ENCODE measurements at places on chromosomes 13 and 19. TPM values are rescaled to one million over a fixed set of nuclear protein-coding genes. Genes with fewer than 3 reads are reported as not detected.

The PIN1 gene
- 79.9 TPM for total RNA-seq

DNA sequence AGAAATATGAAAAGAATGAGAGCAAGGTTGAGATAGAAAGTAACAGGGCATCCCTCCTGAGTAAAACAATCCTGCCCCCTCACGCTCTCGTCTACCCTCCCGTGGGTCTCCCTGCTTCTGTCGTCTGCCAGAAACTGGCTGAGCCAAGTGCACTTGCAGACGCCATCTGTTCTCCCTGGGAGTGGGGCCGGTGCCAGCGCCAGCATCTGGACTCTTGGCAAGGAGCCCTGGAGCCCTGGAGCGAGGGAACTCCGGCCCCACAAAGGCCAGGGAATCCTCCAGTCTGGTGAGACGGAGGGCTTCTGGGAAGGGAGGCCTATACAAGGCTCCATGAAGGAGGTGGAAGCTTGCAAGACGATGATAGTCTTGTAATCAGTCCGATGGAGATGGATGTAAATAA is 2.3 kb upstream of the TMEM91 start:
- peaks cover 2% of the 10 kb centered on the region for H3K36me3 ChIP-seq
- no peak overlapping the region for H3K27ac ChIP-seq
- H3K27me3 ChIP-seq, result no peaks in the 10 kb centered on the region
- DNase-seq, result no peak
- no peak overlapping the region for H3K4me3 ChIP-seq

GRCh38 chr19:41666075-41666474 is 22.0 kb downstream of the CEACAM7 start:
- no peak for DNase-seq
- no peaks in the 10 kb centered on the region for H3K4me1 ChIP-seq
- H3K27me3 ChIP-seq, result peaks cover 26% of the 10 kb centered on the region
- H3K4me3 ChIP-seq, result no peak overlapping the region

DNA sequence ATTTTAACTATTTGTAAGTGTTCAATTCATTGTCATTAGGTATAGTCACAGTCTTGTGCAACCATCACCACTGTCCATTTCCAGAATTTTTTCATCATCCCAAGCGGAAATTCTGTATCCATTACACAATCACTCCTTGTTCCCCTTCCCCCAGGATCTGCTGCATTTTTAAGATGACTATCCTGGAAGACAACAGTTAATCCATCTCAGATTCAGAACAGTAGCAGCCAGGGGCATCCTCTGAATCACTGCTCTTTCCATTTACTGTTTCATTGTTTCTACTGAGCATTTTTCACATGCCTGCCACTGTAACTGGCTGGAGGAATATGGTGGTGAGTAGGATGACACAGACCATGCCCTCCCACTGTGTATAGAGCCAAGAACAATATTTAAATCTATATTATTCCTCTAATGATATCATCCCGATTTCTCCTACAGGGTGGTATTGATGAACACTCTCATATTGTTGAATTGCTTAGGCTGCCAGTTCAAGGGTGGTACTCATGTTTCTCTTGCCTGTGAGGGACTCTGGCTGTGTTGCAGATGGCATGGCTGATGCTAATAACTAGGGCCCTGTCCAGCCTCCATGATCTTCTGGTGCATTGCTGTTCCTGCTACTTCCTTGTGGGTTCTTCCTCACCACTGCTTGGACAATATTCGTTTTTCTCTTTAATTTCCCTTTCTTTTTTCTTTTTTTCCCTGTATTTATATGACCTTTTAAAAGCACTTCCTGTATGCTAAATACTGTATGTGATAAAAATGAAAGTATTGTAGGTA is 59.0 kb downstream of the WDFY2 start:
- no peaks in the 10 kb centered on the region for H3K27me3 ChIP-seq
- H3K4me3 ChIP-seq, result no peak overlapping the region
- no peak for DNase-seq
- peaks cover 5% of the 10 kb centered on the region for H3K36me3 ChIP-seq
- peak overlapping the region; percentile 68 for H3K27ac ChIP-seq

DNA sequence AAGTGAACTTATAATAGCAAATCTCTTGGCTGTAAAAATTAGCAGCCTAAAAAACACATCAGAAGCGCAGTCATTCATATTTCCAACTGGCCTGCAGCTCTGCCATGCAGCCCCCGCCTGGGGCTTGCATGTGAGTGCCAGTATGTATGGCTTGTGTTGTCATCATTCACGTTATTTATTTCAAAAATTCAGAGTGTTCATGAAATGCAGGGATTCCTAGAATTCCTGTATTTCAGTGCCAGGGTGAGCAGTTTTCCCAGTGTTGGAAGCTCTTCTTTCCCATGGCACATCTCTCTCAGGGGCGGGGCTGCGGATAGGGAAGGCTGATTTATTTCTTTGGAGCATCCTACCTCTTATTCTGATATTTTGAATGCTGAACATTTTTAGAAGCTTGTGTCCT is 234.6 kb downstream of the FGF9 start:
- no peaks in the 10 kb centered on the region for H3K27me3 ChIP-seq
- no peaks in the 10 kb centered on the region for H3K36me3 ChIP-seq
- H3K27ac ChIP-seq, result no peak overlapping the region
- no peak for DNase-seq
- no peak overlapping the region for H3K4me3 ChIP-seq

GRCh38 chr13:26325876-26326275 is 71.9 kb downstream of the CDK8 start:
- peaks cover 60% of the 10 kb centered on the region for H3K4me1 ChIP-seq
- no peak for DNase-seq
- peaks cover 5% of the 10 kb centered on the region for H3K36me3 ChIP-seq
- H3K27me3 ChIP-seq, result no peaks in the 10 kb centered on the region
- H3K4me3 ChIP-seq, result no peak overlapping the region
- H3K27ac ChIP-seq, result peak overlapping the region; percentile 33

DNA sequence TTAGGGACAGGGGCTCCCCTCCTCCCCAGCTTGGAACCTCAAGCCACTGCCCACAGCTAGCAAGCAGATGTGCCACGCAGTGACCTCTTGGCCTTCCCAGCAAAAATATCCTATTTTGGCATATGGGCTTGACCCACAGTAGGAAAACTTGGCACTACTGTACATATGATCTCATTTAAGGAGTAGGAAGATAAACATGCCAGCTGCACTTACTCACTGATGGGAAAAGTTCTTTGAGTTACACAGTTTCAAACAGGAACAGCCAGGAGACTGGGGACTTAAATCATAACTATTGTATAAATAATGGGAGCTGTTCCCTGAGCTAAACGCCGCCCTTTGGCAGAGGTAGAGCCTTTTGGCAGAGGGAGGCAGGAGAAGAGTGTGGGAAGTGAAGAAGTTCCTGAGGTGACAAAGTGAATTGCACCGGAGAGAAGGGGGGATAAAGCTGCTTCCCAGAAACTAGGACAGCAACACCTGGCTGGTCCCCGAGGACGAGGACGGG is 6.1 kb downstream of the SACS start:
- H3K4me1 ChIP-seq, result peaks cover 6% of the 10 kb centered on the region
- no peak overlapping the region for H3K27ac ChIP-seq
- H3K27me3 ChIP-seq, result peaks cover 13% of the 10 kb centered on the region
- H3K4me3 ChIP-seq, result no peak overlapping the region
- DNase-seq, result no peak

The POU2F2 gene
- total RNA-seq, result 40.7 TPM

DNA sequence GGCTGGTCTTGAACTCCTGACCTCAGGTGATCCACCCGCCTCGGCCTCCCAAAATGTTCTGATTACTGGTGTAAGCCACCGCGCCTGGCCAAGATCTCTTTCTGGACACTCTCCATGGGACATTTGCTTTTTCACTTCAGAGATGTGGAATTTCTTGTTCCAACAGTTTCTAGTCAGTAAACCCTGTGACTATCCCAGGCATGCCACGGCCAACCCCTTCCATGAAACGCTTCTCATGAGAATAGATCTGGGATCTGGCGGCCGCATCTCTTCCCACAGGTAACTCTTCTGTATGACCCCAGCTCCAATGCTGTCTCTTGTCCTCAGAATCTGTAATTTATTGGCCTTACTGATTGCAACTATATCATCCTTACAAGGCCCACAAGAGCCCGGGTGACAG is 16.2 kb downstream of the PLPP2 start:
- peaks cover 29% of the 10 kb centered on the region for H3K27me3 ChIP-seq
- no peak overlapping the region for H3K4me3 ChIP-seq

The TDRD12 gene
- total RNA-seq, result 0.13 TPM

DNA sequence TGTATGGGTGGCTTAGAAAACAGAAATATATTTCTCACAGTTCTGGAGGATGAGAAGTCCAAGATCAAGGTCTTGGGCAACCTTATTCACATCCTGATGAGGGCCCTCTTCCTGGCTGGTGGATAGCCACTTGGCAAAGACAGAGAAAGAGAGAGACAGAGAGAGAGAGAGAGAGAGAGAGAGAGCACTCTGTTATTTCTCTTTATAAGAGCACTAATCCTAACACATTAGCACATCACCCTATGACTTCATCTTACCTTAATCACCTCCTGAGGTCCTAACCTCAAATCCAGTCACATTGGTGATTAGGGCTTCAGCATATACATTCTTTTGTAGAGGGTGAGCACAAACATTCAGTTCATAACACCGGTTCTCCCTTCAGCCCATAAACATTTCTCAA is 430.3 kb downstream of the EFNB2 start:
- H3K27me3 ChIP-seq, result no peaks in the 10 kb centered on the region
- no peaks in the 10 kb centered on the region for H3K4me1 ChIP-seq
- H3K27ac ChIP-seq, result no peak overlapping the region
- no peak for DNase-seq
- H3K36me3 ChIP-seq, result no peaks in the 10 kb centered on the region
- H3K4me3 ChIP-seq, result no peak overlapping the region

- H3K4me3 ChIP-seq, result no peak overlapping the region
- H3K27ac ChIP-seq, result no peak overlapping the region
- no peaks in the 10 kb centered on the region for H3K4me1 ChIP-seq
These were observed 5.8 kb downstream of the CHST8 start for GRCh38 chr19:33627526-33627925.

The ZIK1 gene
- total RNA-seq, result 6.5 TPM

The ZNF554 gene
- total RNA-seq, result 0.83 TPM

- H3K4me1 ChIP-seq, result peaks cover 82% of the 10 kb centered on the region
- H3K27me3 ChIP-seq, result no peaks in the 10 kb centered on the region
- DNase-seq, result no peak
- peak overlapping the region; percentile 82 for H3K27ac ChIP-seq
These were observed 41.7 kb downstream of the VWA8 start for GRCh38 chr13:41919031-41919740.

The ATCAY gene
- not detected for total RNA-seq

DNA sequence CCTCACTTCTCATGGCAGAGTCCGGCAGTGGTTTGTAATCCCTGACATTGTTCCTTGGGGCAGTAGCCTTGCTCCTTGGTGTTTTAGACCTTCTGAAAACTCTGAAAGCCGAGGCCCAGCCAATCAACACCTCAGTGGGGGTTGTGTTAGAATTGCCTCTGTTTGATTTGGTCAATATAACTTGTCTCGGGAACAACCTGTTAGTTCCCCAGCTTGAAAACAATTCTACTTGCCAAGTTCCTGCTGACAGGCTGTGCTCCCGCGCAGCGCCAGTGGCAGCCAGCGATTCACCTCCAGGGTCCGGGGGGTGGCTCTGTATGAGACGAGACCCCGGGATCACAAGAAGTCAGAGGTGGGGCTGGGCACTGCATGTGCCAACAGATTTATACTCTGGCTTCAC is 81.4 kb upstream of the MEDAG start:
- no peak overlapping the region for H3K27ac ChIP-seq
- peaks cover 7% of the 10 kb centered on the region for H3K27me3 ChIP-seq
- no peaks in the 10 kb centered on the region for H3K36me3 ChIP-seq
- H3K4me3 ChIP-seq, result no peak overlapping the region
- no peaks in the 10 kb centered on the region for H3K4me1 ChIP-seq

DNA sequence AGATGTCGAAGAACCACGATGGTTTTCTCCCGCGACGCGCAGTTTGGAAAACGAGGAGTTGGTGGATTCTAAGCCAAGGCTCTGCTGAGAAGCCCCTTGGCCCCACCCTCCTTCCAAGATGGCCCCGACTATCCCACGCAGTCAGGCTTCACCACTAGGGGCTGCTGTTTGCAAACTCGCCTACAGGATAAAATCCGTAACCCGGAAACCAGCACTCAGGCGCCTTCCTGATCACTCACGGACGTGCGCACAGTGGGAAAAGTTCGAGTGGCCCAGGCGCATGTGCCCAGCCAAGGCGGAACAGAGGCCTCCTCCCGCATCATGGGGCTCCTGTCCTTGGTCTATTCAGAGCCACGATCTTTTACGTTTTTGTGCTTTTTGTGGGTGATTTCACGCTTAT is 19.2 kb upstream of the UQCR11 start:
- H3K27ac ChIP-seq, result peak overlapping the region; percentile 34
- peaks cover 14% of the 10 kb centered on the region for H3K36me3 ChIP-seq
- DNase-seq, result peak; percentile 77
- H3K4me1 ChIP-seq, result no peaks in the 10 kb centered on the region

GRCh38 chr19:13100841-13101589 is 1.6 kb downstream of the LYL1 start:
- peaks cover 21% of the 10 kb centered on the region for H3K27me3 ChIP-seq
- no peak overlapping the region for H3K27ac ChIP-seq
- H3K4me3 ChIP-seq, result peak overlapping the region; percentile 66

The FSD1 gene
- total RNA-seq, result 19.7 TPM

The ATP8A2 gene
- total RNA-seq, result 0.94 TPM

GRCh38 chr13:64272681-64273080 is 2857.0 kb upstream of the PCDH20 start:
- no peak overlapping the region for H3K4me3 ChIP-seq
- no peaks in the 10 kb centered on the region for H3K27me3 ChIP-seq
- no peaks in the 10 kb centered on the region for H3K4me1 ChIP-seq
- H3K36me3 ChIP-seq, result no peaks in the 10 kb centered on the region
- no peak for DNase-seq

DNA sequence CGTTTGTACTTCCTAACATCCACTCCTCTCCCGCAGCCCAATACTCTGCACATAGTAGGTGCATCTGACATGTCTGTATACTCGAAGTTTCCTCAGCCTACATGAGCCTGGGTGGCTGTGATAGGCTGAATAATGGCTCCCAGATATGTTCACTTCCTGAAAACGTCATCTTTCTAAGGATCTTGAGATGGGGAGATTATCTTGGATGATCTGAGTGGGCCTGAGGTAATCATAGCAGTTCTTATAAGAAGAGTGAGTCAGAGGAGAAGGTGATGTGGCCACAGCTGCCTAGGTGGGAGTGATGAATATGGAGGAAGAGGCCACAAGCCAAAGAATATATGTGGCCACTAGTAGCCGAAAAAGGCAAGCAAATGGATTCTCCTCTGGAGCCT is 84.2 kb downstream of the AKAP11 start:
- H3K27me3 ChIP-seq, result no peaks in the 10 kb centered on the region
- H3K36me3 ChIP-seq, result peaks cover 16% of the 10 kb centered on the region
- peak; percentile 59 for DNase-seq
- peak overlapping the region; percentile 70 for H3K4me3 ChIP-seq
- peaks cover 61% of the 10 kb centered on the region for H3K4me1 ChIP-seq
- peak overlapping the region; percentile 97 for H3K27ac ChIP-seq

Data from activated CD8-positive, alpha-beta T cell treated with anti-CD3 and anti-CD28 coated beads for 36 hours (primary cell).